Urothelium cell line (cell line): ENCODE measurements at places on chromosomes 11 and 22.

GRCh38 chr11:115257270-115257669 is 246.9 kb downstream of the CADM1 start:
- DNase-seq: no peak

DNA sequence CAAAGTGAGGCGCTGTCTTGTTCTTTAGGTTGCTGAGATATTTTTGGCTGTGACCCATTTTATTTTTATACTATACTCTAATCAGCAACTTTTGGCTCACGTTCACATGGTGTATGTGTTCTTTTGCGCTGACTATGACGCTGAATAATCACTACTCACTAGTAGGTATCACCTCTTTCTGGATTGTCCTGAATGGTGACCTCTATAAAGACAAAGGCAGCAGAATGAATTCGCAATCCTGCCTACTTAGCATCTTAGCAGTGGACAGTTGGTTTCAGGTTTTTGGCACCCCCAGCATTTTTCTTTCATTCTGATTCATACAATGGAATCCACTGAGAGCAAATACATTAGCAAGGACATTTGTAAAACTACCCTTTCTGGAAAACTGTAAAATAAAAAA is 351.3 kb downstream of the JRKL start:
- DNase-seq: no peak

DNA sequence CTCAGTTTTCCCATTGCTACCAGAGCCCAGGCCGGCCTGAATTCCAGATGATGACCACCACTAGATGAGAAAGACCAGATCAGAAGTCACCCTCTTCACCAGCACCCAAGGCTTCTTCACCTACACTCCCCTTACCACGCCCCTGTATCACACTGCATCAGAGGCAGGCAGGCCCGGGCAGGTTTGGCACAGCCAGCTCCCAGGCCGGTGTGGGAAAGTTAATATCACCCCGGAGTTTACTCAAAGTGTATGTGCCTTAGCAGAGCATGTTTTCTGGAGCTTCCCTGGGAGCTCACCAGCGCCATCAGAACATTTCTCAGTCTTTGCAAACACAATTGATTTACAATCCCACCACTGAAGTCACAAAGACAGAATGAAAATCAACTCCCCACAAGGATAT is 47.5 kb upstream of the POU2AF1 start:
- DNase-seq: no peak

GRCh38 chr11:86816251-86816726 is 15.9 kb downstream of the PRSS23 start:
- no peak for DNase-seq

- DNase-seq: no peak
Measured at GRCh38 chr11:131121426-131122333, 205.4 kb upstream of the SNX19 start.

DNA sequence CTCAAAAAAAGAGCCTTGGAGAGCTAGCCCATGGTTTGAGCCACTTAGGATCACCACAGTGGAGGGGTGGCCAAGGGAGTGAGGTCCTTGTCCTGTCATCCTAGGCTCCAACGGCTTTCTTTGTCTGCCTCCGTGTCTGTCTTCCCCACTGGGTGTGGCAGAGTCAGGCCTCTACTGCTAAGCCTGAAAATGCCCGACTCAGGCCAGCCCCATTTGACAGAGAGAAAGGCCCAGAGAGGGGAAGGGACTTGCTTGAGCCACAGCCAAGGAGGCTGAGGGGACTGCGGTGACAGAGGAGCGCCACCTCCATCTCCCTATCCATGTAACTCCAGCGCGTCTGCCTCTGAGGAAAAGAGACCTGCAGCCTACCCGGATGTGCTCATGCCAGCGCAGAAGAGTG is 27.8 kb upstream of the CD82 start:
- no peak for DNase-seq

GRCh38 chr22:32411402-32411801 is 645 bp downstream of the RTCB start:
- DNase-seq: no peak

DNA sequence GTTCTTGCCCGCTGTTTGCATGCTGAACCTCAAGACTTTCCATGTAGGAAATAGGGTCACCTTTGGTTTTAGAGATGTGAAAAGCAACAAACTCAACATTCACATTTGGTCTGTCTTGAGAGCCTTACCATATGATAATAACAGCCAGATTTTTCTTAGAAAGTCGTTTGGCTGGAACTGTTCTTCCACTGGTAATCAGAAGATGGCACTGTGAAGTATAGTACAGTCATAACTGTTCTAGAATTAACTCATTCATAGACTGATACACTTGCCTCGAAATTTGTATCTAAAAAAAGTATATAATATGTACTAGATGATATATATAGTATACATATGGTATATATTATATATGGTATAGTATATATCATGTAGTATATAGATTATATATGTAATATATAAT is 12.3 kb downstream of the LUZP2 start:
- no peak for DNase-seq

DNA sequence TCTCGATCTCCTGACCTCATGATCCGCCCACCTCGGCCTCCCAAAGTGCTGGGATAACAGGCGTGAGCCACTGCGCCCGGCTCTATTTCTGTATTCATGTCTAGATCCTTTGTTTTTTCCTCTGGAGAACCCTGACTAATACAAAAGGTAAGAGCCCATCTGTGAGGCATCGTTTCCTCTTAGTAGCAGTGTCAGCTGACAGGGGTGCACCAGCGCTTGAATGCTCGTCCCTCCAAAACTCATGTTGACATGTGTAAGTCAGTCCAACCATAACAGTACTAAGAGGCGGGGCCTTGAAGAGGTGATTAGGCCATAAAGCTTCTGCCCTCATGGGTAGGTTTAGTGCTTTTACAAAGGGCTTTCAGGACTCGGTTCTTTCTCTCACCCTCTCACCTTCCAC is 470.1 kb upstream of the B3GAT1 start:
- no peak for DNase-seq

- DNase-seq: no peak
Measured at GRCh38 chr11:61460474-61460881, 30.6 kb downstream of the SDHAF2 start.

DNA sequence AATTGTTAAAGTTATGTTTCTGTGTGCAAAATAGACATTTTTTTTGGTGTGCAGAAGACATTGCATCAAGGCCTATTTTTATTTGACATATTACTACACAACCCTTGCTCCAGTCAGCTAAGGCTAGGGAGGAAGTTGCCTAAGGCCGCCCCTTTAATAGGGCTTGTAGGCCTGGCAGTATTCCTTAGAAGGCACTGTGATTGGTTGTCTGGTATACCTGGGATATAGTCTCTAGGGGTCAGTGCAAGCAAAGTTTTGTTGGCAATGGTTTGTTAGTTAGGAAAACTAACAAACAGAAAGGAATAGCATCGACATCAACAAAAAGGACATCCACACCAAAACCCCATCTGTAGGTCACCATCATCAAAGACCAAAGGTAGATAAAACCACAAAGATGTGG is 16.9 kb downstream of the CCDC15 start:
- DNase-seq: no peak

GRCh38 chr11:111823629-111824028 is 47.8 kb downstream of the ALG9 start:
- no peak for DNase-seq

DNA sequence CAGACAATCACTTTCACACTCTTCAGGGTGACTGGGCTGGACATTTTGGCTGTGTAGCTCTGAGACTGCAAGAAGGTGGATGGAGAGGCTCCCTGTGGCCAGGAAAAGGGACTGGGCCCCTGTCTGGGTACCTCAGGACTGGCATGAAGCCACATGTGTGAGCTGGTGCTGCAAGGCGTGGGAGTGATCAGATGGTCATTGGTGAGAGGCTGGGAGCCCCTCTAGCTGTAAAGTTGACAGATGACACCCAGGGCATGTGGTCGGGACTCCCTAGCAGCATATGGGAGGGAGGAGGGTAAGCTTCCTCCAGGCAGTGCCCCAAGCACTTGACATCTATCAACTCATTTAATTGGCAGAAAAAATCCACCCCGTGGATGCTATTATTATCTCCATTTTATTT is 18.9 kb upstream of the CABP2 start:
- no peak for DNase-seq

- DNase-seq: no peak
Measured at GRCh38 chr11:96196181-96196662, 146.8 kb downstream of the MAML2 start.

DNA sequence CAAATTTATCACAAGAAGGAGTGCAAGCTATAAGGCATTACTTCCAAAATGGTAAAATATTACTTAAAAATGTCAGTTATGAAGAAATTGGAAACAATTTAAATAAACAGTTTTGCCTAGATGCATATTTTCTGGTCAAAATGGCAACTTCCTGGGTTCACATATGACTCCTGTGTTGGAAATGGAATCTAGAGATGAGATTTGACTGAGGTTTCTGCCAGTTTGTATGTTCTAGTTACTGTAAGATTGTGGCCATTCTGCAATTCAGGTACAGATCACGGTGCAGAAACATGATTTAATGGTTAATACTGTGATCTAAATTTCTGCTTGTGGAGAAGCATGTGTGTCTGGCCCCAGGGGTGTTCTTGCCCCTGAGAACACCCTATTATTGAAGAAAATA is 3.4 kb upstream of the OR4C6 start:
- DNase-seq: no peak

DNA sequence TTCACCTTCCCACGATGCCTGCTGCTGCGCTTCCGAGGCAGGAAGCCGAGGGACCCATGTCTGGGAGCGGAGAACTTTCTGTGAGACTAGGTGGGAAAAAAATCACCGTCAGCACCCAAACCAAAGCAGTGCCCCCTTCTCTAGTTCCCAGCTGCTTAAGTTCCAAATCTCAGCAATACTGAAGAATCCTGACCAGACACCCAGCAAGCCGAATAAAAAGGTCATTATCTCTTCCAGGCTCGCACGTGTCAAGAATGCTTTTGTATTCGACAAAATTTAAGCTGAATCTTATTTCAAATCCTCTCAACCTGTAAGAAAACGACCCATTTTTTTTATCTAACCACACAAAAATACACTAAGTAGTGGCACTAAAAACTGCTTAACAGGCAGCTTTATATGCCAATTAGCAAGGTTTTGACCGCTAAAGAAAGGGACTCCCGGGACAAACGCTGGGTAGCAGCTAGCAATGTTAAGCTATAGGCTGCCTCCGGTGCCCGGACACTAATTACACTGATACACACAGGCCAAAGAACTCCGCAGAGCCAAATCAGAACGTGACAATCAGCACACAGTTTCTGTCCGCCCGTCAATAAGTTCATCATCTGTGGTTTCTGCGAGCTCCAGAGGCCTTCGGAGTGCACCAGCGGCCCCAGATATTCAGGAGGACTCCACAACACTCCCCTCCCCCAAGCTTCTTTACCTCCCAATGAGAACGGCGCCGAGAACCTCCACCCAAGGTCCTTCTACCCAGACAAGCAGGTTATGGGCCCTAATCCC is 728 bp downstream of the RPL3 start:
- DNase-seq: no peak

- no peak for DNase-seq
Measured at GRCh38 chr11:61913699-61914395, 3.5 kb downstream of the RAB3IL1 start.

- DNase-seq: peak; percentile 96
Measured at GRCh38 chr11:61816736-61817455, at the start of gene FADS1. Gene FADS1 (minus strand): TSS chr11:61817003. CDS start chr11:61816929, 74 bp downstream.

DNA sequence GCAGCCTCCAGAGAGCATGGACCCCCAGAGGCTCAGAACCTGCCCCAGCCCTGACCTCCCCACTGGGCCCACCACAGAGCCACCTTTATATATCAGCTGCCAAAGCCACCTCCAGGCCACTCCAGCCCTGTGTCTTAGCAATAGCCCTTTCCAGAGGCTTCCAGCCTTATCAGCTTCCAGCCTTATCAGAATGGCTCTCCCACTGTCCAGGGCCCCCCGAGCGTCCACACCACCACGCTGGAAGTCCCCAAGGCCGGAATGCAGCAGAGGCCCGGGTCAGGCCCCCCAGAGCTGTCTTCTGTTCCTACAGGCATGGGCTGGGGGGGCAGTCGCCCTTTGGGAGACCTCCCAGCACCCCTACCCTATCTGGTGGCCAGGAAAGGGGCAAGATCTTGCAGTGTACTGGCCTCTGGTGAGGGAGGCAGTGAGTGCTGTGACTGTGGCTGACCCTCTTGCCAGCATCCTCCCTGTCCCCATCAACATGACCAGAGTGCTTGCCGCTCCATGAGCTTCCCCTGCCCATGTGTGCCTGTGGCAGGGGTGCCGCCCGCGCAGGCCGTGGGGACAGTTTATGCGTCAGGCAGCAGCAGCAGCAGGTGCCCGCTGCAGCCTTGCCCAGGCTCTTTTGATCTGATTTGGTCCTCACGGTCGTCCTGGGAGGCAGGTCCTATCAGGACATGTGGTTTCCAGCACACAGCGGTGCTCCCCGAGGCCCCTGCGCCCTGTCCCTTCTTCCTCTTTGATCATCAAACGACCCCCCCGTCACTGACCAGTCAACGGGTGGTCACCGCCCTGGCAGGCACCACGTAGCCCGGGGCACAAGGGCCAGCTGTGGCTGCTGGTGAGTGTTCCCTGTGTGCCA is 15.9 kb downstream of the OSBPL5 start:
- no peak for DNase-seq

DNA sequence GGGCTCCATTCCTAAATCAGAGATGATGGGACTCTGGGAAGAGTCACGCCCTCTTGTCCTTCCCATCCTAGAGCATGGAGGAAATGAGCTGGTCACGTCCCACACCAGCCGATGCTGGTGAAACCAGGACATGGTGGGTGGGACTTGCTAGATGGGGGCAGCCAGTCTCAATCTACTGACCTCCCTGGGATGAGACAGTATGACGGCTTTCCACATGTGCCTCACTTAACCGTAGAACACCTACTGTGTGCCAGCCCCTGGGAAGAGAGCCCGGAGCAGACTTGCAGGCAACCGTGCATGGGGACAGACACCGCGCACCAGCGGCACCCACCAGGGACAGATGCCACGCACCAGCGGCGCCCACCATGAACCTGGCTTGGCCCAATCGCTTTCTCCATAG is 3.8 kb downstream of the OSBPL5 start:
- no peak for DNase-seq

- no peak for DNase-seq
Measured at GRCh38 chr22:39949964-39950737, 10.0 kb upstream of the TMA7B start.

- no peak for DNase-seq
Measured at GRCh38 chr22:33867971-33868370, 52.3 kb downstream of the LARGE1 start.

- DNase-seq: no peak
Measured at GRCh38 chr11:14425621-14426020, 66.6 kb upstream of the RRAS2 start.

- DNase-seq: no peak
Measured at GRCh38 chr11:134131628-134132244, 62.9 kb downstream of the JAM3 start.

- DNase-seq: peak; percentile 59
Measured at GRCh38 chr11:77198440-77198849, 70.4 kb downstream of the MYO7A start.
